ENCODE measurements at places on chromosomes 3 and 15.

DNA sequence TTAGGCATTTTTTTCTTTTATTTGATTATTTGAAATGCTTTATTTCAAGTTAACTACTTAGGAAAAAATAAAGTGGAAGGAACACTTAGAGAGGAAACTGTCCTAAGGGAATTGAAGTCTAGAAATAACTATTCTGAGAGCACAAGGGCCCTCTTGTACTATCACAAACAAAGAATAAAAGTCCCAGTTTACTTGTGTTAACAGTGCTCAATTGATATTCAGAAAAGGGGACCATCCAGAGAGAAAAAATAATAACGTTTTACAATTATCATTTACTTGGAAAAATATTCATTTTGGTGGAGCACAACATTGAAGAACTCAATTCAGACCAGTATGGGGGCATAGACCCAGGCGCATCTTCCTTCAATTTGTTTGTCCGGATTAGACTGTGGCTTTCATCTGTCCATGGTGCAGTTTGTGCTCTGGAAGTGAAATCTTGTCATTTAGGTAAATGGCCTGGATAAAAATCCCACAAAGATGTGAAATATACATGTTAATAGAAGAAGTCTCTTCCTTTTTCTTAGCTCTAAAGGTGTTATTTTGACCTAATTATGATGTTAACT lies 54.5 kb upstream of the SAMMSON start:
- no peaks in the 10 kb centered on the region for H3K4me1 ChIP-seq
- H3K27ac ChIP-seq = no peak overlapping the region
- no peak for DNase-seq
- H3K4me3 ChIP-seq = no peak overlapping the region

- no peak overlapping the region for H3K27ac ChIP-seq
- no peaks in the 10 kb centered on the region for H3K4me1 ChIP-seq
- no peaks in the 10 kb centered on the region for H3K36me3 ChIP-seq
These were observed 127.2 kb downstream of the NFKBIZ start for GRCh38 chr3:101976473-101976872.

- no peaks in the 10 kb centered on the region for H3K36me3 ChIP-seq
- H3K4me1 ChIP-seq = peaks cover 6% of the 10 kb centered on the region
- H3K4me3 ChIP-seq = no peak overlapping the region
These were observed 26.6 kb downstream of the MASP1 start for GRCh38 chr3:187264911-187265310.

GRCh38 chr3:146739203-146739671 lies 134.1 kb upstream of the PLSCR5 start:
- H3K27ac ChIP-seq = no peak overlapping the region
- H3K4me1 ChIP-seq = no peaks in the 10 kb centered on the region
- DNase-seq = peak; percentile 43

DNA sequence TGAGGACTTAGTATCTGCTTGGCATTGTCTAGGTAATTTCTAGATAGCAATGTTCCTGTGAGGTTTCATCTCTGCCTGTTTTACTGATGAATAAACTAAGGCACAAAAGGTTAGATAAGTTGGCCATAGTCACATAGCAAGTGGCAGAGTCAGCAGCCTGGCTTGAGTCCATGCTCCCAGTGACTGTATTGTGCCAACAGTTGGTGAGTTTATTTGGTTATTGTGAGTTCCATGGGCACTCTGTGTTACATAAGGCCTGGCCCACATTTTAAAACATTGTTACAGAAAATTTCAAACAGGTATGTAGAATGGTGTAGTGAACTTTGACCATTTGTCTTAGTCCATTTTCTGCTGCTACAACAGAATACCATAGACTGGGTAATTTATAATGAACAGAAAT lies 15.2 kb downstream of the MCM2 start:
- DNase-seq = no peak
- H3K36me3 ChIP-seq = peaks cover 81% of the 10 kb centered on the region

DNA sequence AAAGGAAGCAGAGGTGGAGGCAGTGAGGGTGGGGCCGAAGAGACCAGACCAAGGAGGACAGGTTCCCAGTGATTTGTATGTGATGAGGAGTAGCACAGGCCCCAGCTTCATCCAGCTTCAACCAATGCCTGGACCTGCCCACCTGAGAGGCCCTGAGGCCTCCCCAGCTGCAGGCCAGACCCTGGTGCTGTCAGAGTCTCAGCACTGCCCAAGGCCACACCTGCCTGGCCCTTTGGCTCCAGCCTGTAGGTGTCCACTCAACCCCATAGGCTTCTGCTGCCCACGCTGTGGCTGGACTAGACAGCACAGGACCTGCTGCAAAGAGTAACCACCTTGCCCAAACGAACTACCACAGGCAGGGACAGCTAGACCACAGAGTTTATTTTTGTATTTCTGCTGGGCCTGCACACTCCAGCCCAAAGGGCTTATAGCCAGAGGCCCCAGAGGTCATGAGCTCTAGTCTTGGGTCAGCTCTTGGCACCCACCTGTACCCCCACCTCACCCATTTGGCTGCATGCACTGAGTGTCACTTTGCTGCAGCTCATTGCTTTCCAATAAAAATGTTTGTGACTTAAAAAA lies 81.9 kb upstream of the CDV3 start:
- DNase-seq = no peak
- H3K27ac ChIP-seq = no peak overlapping the region
- H3K4me1 ChIP-seq = no peaks in the 10 kb centered on the region
- H3K36me3 ChIP-seq = no peaks in the 10 kb centered on the region
- no peak overlapping the region for H3K4me3 ChIP-seq
- no peaks in the 10 kb centered on the region for H3K27me3 ChIP-seq

DNA sequence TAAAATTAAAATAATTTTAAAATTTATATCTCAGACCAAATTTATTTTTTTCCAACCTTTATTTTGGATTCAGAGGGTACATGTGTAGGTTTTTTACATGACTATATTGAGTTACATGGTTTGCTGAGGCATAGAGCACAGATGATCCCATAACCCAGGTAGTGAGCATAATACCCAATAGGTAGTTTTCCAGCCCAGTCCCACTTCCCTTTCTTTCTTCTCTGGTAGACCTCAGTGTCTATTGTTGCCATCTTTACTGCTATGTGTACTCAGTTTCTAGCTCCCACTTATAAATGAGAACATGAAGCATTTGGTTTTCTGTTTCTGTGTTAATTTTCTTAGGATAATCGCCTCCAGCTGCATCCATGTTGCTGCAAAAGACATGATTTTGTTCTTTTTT lies 338.1 kb downstream of the EFHB start:
- no peak for DNase-seq
- H3K36me3 ChIP-seq = no peaks in the 10 kb centered on the region
- H3K4me3 ChIP-seq = no peak overlapping the region
- H3K4me1 ChIP-seq = no peaks in the 10 kb centered on the region
- H3K27me3 ChIP-seq = no peaks in the 10 kb centered on the region

DNA sequence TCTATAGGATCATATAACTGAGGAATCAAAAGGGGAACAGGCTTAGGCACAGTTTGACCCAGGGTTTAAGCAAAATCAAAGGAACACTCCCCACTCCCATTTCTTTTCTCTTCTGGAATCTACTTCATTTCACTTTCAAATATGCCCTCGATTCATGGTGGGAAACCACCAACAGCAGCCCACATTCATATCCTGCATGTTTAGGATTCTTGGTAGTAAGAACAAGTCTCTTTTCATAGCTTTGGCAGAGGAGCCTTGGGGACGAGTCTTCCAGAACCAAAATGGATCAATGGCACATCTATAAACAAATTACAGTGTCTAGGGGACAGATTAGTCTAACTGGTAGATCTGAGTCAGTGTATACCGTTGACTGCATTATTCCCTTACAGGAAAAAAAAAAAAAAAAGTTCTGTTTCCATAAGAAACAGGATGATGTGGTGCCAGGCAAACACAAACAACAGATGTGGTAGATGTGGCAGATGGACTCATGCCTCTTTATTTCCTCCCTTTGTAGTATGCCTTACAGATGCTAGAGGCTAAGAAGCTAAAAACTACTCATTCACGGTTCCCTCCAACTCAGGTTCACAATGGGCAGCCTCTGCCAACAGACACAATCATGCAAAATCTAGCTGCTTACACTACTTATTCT lies 578.3 kb upstream of the ADAMTS9 start:
- no peaks in the 10 kb centered on the region for H3K4me1 ChIP-seq
- DNase-seq = no peak
- H3K27me3 ChIP-seq = no peaks in the 10 kb centered on the region

- peak; percentile 86 for DNase-seq
- H3K27me3 ChIP-seq = no peaks in the 10 kb centered on the region
- H3K4me1 ChIP-seq = no peaks in the 10 kb centered on the region
- no peak overlapping the region for H3K4me3 ChIP-seq
- H3K27ac ChIP-seq = no peak overlapping the region
These were observed 20.2 kb downstream of the HDAC11 start for GRCh38 chr3:13500133-13500885.

GRCh38 chr3:127690106-127690505 lies 17.4 kb downstream of the ABTB1 start:
- no peak overlapping the region for H3K27ac ChIP-seq
- peaks cover 7% of the 10 kb centered on the region for H3K4me1 ChIP-seq
- no peak overlapping the region for H3K4me3 ChIP-seq
- H3K36me3 ChIP-seq = no peaks in the 10 kb centered on the region

- H3K27me3 ChIP-seq = no peaks in the 10 kb centered on the region
- no peak overlapping the region for H3K27ac ChIP-seq
- no peak for DNase-seq
- no peak overlapping the region for H3K4me3 ChIP-seq
- no peaks in the 10 kb centered on the region for H3K4me1 ChIP-seq
These were observed 27.7 kb upstream of the PLXNA1 start for GRCh38 chr3:126955004-126955790.

GRCh38 chr3:45017821-45018220 lies 8.3 kb upstream of the CLEC3B start:
- no peak overlapping the region for H3K27ac ChIP-seq
- H3K4me1 ChIP-seq = no peaks in the 10 kb centered on the region
- DNase-seq = no peak

DNA sequence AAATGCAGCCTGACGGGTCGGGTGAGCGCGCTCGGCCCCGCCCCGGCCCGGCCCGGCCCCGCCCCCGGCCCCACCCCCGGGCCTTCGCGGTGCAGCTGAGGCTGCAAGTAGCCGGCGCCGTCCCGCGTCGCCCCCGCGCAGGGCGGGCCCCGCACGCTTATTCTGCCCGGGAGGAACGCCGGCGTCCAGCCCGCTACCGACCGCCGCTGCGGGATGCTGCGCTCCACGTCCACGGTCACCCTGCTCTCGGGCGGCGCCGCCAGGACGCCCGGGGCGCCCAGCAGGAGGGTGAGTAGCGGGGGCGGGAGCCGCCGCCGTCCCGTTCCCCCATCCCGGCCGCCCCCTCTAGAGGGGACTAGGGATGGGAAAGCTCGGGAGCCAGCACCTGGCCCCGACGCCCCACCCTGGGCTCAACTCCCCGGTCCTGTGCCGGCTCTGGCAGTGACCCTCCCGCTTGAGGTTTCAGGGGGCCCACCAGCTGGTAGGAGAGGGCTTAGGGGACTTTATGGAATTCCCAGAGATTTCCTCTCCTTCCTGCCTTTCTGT lies at the start of gene MYZAP:
Gene MYZAP (plus strand): TSS at position 83 of the 546 bp plus-strand sequence. CDS start 131 bp downstream, at position 214.
- H3K4me3 ChIP-seq = peak within 1 kb of the TSS; percentile 74
- no peak within 1 kb of the TSS for H3K27ac ChIP-seq
- H3K4me1 ChIP-seq = no peaks in the 10 kb centered on the region

DNA sequence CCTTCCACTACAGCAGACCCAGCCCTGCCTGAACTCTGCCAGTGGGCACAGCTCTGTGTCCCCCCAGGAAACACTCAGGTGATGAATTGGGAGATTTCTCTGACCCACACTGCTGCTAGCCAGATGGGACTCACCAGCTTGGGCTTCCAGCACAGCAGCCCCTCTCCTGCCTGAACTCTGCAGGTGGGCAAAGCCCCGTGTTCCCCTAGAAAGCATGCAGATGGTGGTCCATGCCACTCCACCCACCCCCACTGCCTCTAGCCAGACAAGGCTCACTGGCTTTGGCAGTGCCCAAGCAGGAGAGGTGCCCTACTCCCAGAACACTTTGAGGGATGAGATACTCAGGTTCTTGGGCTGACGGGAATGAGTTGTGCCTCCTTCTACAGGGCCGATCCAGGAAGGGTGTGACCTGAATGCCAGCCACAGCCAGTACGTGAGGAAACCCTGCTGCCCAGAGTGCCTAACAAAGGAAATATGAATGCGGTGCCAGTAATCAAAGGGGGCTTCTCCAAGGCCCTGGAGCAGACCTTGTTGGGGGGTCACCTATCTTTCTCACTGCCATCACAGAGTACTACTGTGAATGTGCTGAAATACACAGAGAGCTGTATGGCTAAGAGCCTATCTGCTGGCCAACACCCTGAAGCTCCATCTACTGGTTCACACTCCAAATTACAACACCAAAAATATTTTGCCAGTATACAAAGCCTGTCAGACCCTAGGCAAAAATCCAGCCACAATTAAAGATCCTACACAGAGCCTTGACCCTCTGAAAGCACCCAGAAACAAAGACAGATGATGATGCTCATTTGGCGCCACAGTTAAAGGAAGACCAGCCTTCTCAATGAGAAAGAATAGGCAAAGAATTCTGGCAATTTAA lies 61.9 kb downstream of the BTLA start:
- no peak overlapping the region for H3K4me3 ChIP-seq
- no peaks in the 10 kb centered on the region for H3K36me3 ChIP-seq
- no peak overlapping the region for H3K27ac ChIP-seq

DNA sequence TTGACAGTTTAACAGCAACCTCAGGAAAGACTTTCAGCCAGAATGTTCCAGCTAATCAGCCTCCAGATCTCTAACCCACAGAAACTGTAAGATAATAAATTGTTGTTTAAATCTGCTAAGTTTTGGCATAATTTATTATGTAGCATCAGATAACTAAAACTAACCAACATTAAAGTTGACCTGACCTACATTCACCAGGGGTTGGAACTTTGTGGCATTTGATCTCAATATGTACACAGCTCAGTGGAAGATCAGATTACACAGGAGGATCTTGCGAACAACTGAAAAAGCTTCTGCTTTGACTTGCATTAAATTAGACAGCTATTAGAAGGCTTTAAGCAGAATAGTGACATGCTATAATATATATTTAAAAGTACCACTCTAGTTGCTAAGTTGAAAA lies 91.4 kb upstream of the POU1F1 start:
- peaks cover 4% of the 10 kb centered on the region for H3K27me3 ChIP-seq
- DNase-seq = no peak
- no peak overlapping the region for H3K27ac ChIP-seq
- H3K36me3 ChIP-seq = no peaks in the 10 kb centered on the region
- no peak overlapping the region for H3K4me3 ChIP-seq
- no peaks in the 10 kb centered on the region for H3K4me1 ChIP-seq

- no peak overlapping the region for H3K4me3 ChIP-seq
- H3K36me3 ChIP-seq = peaks cover 86% of the 10 kb centered on the region
- no peaks in the 10 kb centered on the region for H3K27me3 ChIP-seq
- no peaks in the 10 kb centered on the region for H3K4me1 ChIP-seq
These were observed 19.8 kb downstream of the UBA5 start for GRCh38 chr3:132679911-132680310.

GRCh38 chr15:48553559-48553958 lies 92.0 kb downstream of the FBN1 start:
- H3K27ac ChIP-seq = no peak overlapping the region
- H3K36me3 ChIP-seq = no peaks in the 10 kb centered on the region
- DNase-seq = no peak
